ENCODE measurements at places on chromosomes 16 and 17.

GRCh38 chr16:50386774-50387173 lies 18.0 kb upstream of the BRD7 start:
- DNase-seq = no peak

- DNase-seq = no peak
Observed at GRCh38 chr17:50364061-50364458, 8.9 kb downstream of the MRPL27 start.

DNA sequence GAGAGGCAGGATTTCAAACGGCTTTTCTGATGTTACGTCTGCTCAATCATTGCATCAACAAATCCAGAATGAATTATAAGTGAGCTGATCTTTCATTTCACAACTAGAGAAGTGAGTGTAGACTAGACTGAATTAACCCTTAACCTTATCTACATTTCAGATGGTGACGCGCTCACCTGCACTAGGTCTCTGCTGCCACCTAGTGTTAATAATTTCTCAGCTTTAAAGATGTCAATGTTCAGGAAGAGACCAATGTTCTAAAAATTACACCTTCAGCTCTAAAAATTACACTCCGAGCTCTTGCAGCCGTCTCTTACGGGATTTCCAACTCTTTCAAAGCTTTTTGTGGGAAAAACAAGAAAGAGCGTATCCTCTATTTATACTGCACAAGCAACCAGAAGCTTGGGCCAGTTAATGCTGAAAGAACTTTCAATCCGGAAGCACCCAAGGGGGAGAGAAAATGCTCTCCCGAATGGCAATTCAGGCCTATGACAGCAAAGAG lies 88.2 kb upstream of the FA2H start:
- peak; percentile 28 for DNase-seq

DNA sequence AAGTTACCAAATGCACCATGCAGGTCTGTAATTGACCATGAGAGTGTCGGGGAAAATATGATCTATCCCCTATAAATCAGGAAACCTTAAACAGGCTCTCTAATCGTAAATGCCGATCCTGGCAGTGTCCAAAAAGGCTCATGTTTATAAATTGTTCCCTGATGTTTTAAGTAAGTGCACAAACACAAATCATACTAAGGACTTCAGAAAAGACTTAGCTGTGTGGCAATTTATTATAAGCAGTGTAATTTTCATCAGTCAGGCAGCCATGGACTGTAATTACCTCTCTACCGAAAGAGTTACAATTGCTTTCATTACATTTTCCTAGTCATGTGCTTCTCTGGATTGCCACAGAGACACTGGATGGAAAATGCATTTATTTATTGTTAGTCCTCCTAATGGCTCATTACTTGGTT lies 73.4 kb upstream of the COX10 start:
- DNase-seq = no peak

GRCh38 chr17:38761612-38762011 lies 9.1 kb downstream of the PSMB3 start:
- no peak for DNase-seq

DNA sequence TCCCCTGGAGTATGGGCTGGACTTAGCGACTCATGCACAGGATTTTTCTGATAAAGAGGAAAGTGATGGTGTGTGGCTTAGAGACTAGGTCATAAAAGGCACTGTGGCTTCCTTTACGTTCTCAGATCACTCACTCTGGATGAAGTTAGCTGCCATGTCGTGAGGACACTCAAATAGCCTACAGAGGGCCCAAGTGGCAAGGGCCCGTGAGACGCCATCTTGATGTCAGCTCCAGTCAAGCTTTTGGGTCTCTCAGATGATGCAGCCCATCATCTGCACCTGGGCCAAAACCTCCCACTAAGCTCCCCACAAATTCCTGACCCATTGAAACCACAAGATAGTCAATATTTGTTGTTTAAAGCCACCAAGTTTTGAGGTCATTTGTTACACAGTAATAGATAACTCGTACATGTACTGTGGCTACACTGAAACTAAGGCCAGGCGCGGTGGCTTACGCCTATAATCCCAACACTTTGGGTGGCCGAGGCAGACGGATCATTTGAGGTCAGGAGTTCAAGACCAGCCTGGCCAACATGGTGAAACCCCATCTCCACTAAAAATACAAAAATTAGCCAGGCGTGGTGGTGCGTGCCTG lies 14.7 kb downstream of the ST6GALNAC2 start:
- no peak for DNase-seq

DNA sequence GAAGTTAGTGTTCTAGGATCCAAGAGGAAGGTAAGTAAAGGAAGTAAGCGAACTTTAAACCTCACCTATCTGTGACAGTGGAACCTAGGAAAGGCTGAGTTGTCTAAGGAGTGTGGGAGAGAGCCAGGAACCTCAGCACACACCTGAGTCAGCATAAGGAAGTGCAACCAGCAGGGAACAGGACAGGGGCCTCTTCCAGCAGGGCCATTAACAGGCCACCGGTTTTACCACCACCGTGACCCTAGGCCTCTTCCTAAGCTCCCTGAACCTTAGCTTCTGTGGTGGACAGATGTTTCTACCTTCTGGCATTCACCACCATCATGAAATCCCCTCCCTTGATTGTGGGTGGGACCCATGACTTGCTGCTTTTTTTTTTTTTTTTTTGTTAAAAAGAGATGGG lies 26.7 kb upstream of the GPATCH8 start:
- no peak for DNase-seq

DNA sequence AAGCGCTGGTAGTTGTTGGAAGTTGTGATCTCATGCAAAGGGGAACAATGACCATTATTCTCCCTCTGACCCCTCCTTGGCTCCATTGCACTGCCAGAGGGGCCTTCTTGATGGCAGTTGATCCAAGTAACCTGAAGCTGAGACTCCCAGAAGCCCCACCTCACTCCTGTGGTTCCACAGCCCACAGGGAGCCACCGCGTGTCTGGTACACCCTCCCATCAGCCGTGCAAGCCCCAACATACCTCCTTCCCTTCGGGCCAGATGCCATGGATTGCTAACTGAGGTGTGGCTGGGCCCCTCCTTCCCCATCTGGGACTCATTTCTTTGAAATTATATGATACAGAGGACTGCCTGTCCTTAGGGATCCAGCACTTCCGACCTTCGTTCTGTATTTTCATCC lies 17.8 kb downstream of the SAP30BP start:
- DNase-seq = no peak

- DNase-seq = no peak
Observed at GRCh38 chr17:80160536-80160935, 9.3 kb upstream of the CARD14 start.

DNA sequence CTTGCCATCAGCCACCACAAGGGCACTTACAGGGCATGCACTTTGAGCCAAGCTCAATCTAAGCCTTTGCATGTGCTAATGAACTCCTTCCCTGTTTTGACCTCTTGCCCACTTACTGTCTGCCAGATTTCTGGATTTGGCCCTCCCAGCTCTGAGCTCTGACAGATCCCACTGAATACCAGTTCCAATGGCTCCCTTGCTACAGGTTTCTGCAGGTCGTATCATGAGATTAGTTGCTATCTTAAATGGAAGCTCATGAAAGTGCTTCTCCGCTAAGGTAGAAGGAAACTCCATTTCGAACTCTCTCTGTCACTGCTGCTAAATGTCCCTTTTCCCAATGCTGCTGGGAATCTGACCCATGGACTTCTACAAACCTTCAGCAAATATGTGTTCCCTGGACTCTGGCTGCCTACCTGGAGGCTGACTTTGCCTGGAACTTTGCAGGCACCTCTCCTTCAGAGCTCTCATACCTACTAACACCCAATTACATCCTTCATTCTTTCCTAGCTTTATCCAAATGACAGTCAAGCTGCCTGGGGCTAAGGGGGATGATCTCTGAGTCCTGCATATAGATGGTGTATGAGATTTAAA lies 23.5 kb upstream of the TOB1 start:
- DNase-seq = no peak

- DNase-seq = peak; percentile 33
Observed at GRCh38 chr17:74737299-74738050, 419 bp downstream of the RAB37 start.

DNA sequence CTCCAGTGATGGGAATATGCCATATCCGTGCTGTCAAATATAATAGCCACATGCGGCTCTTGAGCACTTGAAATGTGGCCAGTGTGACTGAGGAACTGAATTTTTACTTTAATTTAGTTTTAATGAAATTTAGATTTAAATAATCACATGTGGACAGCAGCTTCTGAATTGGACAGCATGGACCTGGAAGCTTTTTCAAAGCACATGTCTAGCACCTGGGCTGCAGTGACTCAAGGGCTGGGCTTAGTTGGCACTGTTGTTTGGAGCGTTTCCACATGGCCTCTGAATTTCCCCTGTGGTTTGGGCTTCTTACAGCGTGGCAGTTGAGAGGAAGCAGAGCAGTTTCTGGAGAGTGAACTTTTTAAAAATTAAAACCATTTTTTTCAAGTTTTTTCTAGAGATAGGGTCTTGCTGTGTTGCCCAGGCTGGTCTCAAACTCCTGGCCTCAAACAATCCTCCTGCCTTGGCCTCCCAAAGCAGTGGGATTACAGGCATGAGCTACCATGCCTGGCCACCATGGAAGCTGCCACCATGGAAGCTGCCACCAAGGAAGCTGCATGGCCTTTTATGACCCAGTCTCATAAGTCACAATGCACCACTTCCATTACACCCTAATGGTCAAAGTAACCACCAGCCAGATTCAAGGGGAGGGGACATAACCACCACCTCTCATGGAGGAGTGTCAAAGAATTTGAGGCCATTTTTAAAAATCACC lies 6.7 kb upstream of the TOB1 start:
- DNase-seq = peak; percentile 53

DNA sequence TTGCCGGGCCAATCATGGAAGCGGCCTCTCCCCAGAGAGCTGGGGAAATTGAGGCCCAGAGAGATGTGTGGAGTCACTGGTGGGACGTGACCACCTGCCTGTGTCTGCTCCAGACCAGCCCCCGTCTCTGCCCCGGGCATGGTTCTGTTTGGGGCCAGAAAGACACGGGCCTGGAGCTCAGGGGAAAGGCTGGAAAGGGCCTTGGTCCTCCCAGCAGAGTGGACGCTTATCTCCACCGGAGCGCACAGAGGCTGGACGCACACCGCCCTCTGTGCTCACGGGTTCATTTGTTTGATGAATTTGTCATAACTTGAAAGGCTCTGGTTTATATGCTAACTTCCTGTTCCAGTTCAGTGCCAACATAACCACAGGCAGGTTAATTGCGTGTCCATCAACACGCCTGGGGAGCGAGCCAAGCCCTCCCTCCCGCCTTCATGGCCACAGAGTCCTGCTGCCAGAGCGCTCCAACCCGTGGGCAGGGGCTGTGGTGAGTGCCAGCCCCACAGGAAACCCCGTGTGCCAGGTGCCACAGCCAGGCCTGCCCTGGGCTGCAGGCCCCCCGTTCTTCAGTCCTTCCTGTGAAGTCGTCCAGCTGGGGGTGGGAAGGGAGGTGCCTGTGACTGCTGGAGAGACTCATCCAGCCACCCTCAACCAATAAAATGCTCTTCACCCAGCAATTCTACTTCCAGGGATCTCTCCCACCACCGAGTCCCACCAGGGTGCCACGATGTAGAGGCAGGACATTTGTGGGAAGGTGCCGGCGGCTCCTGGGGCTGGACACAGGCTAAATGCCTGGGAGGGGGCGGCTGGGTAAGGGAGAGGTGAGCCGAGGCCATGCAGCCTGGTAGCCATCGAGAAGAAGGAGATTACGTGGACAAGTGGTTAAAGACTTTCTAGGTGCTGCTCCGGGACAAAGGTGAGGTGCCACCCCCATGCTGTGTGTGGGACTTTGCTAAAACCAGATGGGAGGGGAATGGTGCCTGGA lies 29.4 kb upstream of the BAHCC1 start:
- DNase-seq = peak; percentile 13

- DNase-seq = no peak
Observed at GRCh38 chr16:1108299-1109252, 12.5 kb upstream of the C1QTNF8 start.

- DNase-seq = peak; percentile 37
Observed at GRCh38 chr16:50671644-50672260, 9.4 kb downstream of the SNX20 start.

GRCh38 chr17:49514071-49514721 lies 19.1 kb downstream of the NGFR start:
- DNase-seq = no peak

GRCh38 chr17:33192951-33193911 lies 99.9 kb downstream of the ASIC2 start:
- no peak for DNase-seq

GRCh38 chr17:7774055-7774521 lies 56.5 kb downstream of the DNAH2 start:
- no peak for DNase-seq

DNA sequence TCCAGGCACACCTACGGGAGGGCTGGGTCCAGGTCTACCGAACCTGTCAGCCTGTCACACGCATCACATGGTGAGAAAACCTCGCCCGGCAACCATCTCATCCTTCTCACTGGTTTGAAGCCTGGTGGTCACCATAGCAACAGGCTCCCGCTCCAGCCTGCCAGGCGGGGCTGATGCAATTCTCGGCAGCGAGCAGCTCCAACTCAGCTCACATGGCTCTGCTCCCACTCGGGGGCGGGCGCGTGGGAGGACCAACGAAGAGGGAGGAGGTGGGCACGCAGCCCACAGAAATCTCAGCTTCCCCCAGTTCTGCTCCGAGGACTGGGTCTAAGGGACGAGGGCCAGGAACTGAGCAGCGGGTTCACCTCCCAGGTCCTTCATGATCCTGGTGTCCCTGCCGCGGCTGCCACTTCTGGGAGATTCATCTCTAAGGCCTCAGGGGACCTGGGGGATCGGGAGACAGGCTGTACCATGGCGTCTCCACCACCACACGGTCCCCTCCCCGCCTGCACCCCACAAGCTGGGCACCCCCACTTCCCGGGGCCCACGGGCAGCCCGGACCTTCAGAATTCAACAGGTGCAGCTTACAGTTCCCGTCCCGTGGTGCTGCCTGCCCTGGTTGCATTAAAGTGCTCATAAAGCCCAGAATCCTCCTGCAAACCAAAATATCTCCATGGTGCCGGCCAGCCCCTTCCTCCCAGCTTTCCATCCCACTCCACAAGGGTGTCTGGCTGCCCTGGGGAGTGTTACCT lies 25.8 kb downstream of the ABR start:
- no peak for DNase-seq

- no peak for DNase-seq
Observed at GRCh38 chr17:31586946-31587345, 195.5 kb downstream of the RAB11FIP4 start.

- DNase-seq = no peak
Observed at GRCh38 chr16:74290356-74290755, 6.3 kb upstream of the PSMD7 start.

Data from central memory CD4-positive, alpha-beta T cell (primary cell).